ENCODE measurements at places on chromosomes 12 and 14. TPM values are rescaled to one million over a fixed set of nuclear protein-coding genes. Genes with fewer than 3 reads are reported as not detected.

PYGL gene
- 38.5 TPM for polyA plus RNA-seq

CDKN1B gene
- 7.0 TPM for polyA plus RNA-seq

RNASE1 gene
- 135 TPM for polyA plus RNA-seq

DNA sequence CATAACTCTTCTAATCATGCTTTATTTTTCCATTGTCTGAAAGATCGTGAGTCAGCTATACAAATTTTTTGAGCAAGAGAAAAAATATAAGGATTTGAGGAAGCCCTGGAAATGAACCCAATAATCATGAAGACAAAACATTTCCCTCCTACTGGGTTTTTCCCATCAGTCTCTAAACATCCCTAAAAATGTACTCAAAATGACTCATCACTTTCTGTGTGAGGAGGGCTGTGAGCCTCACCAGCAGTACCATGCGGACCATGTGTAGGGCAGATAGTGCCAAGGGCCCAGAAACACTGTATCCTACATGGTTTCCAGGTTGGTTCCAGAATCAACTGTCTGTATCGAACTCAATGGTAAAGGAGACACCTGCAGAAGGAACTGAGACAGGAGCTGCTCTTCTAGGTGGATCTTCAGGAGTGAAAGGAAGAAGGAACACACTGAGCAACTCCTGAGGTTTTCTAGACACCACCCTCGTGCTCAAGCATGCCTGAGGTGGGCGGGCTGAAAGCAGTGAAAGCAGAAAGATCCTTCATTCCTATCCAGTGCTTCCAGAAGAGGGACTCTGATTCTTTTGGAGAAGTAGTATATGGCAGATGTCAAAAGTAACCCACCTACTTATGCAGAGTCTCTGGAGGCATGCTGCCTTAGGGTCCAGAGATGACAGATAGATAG is 48.6 kb upstream of the RHOJ start:
- no peaks in the 10 kb centered on the region for H3K4me1 ChIP-seq
- no peaks in the 10 kb centered on the region for H3K36me3 ChIP-seq
- H3K27me3 ChIP-seq = no peaks in the 10 kb centered on the region
- no peak overlapping the region for H3K4me3 ChIP-seq
- no peak overlapping the region for H3K27ac ChIP-seq
- no peak for DNase-seq

DNA sequence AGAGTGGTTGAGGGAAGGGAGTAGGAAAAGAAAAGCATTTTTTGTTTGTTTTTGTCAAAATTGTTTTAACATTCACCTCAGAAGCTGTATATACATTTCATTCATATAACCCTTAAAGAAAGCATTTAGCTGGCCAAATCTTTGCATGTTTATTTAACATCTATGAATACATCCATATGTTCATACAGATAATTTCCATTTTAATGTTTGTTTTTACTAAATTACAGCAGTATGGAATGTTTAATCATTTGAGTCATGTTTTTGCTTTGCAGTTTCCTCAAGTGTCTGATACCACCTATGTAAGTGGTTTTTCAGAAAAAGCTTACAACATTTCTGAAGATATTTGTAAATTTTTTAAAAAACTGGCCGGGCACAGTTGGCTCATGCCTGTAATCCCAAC is 84.3 kb upstream of the ATF1 start:
- H3K36me3 ChIP-seq = peaks cover 3% of the 10 kb centered on the region
- no peak overlapping the region for H3K27ac ChIP-seq
- H3K4me1 ChIP-seq = no peaks in the 10 kb centered on the region
- H3K4me3 ChIP-seq = no peak overlapping the region
- DNase-seq = no peak
- no peaks in the 10 kb centered on the region for H3K27me3 ChIP-seq

DNA sequence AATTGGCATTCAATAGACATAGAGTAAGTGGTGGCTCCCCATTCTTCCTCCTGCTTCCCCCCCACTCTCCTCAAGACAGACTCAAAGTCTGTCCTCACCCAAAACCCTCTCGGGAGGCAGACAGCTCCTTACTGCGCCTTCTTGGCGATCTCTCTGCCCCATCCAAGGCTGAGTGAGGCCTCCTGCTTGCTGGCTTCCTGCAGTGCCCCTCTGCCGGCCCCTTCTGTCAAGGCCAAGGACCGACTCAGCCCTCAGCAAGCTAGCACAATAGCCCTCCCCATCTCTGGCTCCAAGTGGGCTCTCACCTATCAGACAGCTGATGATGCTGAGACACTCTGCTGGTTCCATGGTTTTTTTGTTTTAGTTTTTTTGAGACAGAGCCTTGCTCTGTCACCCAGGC is 62.5 kb upstream of the DLK1 start:
- no peak overlapping the region for H3K4me3 ChIP-seq
- H3K4me1 ChIP-seq = peaks cover 40% of the 10 kb centered on the region
- peak overlapping the region; percentile 84 for H3K27ac ChIP-seq
- no peaks in the 10 kb centered on the region for H3K27me3 ChIP-seq
- no peaks in the 10 kb centered on the region for H3K36me3 ChIP-seq

DNA sequence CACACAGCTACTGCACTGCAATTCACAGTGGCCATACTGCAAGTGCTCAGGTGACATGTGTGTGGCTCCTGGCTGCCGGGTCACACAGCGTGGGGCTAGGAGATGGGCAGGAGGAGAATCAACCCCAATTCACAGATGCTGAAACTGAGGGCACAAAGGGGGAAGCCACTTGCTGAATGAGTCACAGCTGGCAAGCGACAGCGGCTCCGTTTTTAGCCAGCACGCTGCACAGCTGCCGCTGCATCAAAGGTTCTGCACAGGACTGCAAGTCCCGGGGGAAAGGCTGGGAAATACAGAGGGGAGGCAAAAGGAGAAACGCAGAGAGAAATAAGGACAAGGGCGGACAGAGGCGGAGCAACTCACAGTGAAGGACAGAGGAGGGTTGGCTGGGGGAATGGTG is 57.9 kb downstream of the KDM2B start:
- H3K27ac ChIP-seq = no peak overlapping the region

DNA sequence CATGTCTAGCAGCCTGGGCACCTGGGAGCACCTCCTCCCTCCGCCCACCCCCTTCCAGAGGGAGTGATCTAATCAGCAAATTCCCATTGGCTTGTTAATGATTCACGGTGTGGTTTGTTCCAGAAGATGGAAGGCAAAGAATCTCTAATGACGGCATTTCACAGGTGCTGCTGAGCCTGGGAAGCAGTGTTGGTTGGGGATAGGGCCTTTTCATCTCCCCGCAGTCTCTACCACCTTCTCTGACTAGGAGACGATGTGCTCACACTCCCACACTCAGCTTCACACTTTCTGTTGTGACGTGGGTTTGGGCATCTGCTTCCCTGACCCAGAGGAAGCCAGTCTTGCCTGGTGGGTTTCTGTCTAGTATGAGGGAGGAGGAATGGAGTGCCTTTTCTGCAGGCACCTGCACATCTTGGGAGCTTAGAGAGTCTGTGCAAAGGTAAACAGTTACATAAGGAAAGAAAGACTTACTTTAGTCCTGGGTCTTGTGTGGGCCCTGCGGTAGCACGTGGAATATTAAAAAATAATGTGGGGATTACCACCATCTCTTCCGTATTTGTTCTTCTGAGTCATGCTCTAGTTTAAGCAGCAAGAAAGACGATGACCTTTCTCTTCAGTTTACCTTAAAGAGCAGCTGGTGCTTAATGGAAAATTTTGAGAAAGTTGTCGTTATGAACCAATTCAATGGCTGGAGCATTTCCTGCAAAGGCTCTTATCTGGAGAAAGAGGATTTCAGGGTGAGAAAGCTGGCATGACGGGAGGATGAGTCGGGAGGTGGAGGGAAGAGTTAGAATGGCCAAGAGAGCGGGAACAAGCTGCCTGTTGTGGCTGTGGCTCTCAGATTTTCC is 70.6 kb upstream of the ARHGAP5 start:
- H3K4me3 ChIP-seq = no peak overlapping the region
- peak overlapping the region; percentile 95 for H3K27ac ChIP-seq
- DNase-seq = peak; percentile 61
- H3K4me1 ChIP-seq = peaks cover 35% of the 10 kb centered on the region
- no peaks in the 10 kb centered on the region for H3K36me3 ChIP-seq

- no peak overlapping the region for H3K27ac ChIP-seq
- H3K4me1 ChIP-seq = peaks cover 5% of the 10 kb centered on the region
- no peak for DNase-seq
- H3K4me3 ChIP-seq = no peak overlapping the region
These were observed 18.4 kb upstream of the C14orf180 start for GRCh38 chr14:104561124-104561557.

CLEC1B gene
- polyA plus RNA-seq = 2.4 TPM

- no peaks in the 10 kb centered on the region for H3K36me3 ChIP-seq
- peaks cover 12% of the 10 kb centered on the region for H3K27me3 ChIP-seq
- H3K4me1 ChIP-seq = no peaks in the 10 kb centered on the region
These were observed 7.6 kb downstream of the MUCL1 start for GRCh38 chr12:54861927-54862326.

DNA sequence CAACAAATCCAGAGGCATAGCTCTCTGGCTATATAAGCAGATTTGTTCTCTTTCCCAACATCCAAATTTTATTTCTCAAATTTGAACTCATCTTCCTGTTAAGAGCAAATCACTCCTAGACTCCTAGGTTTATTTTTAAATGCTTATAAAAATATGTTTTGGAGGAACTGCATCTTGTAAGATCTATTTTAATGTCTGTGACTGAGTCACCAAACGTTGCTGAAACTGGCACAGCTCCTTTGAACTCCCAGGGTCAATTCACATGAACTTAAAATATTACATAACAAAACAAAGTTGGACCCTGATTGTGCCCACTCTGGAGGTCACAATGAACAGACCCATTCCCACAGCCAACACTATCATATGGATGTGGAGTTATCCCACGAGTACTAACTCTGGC is 23.9 kb downstream of the ANAPC7 start:
- H3K4me1 ChIP-seq = no peaks in the 10 kb centered on the region
- no peaks in the 10 kb centered on the region for H3K27me3 ChIP-seq
- H3K36me3 ChIP-seq = peaks cover 3% of the 10 kb centered on the region

- no peak overlapping the region for H3K27ac ChIP-seq
- H3K36me3 ChIP-seq = no peaks in the 10 kb centered on the region
- DNase-seq = no peak
- H3K4me1 ChIP-seq = peaks cover 12% of the 10 kb centered on the region
- no peak overlapping the region for H3K4me3 ChIP-seq
These were observed 9.1 kb downstream of the NTF3 start for GRCh38 chr12:5440978-5441377.

GRCh38 chr14:89813617-89814031 is 140.9 kb downstream of the EFCAB11 start:
- no peaks in the 10 kb centered on the region for H3K36me3 ChIP-seq
- H3K4me1 ChIP-seq = no peaks in the 10 kb centered on the region
- peak; percentile 43 for DNase-seq
- H3K4me3 ChIP-seq = no peak overlapping the region
- H3K27me3 ChIP-seq = no peaks in the 10 kb centered on the region
- H3K27ac ChIP-seq = peak overlapping the region; percentile 69

- DNase-seq = no peak
- H3K36me3 ChIP-seq = no peaks in the 10 kb centered on the region
- H3K27ac ChIP-seq = peak overlapping the region; percentile 78
- no peak overlapping the region for H3K4me3 ChIP-seq
- no peaks in the 10 kb centered on the region for H3K27me3 ChIP-seq
These were observed 12.0 kb downstream of the MEG3 start for GRCh38 chr14:100837805-100838350.

- H3K4me1 ChIP-seq = no peaks in the 10 kb centered on the region
- no peak overlapping the region for H3K4me3 ChIP-seq
- H3K27me3 ChIP-seq = no peaks in the 10 kb centered on the region
- H3K36me3 ChIP-seq = no peaks in the 10 kb centered on the region
- no peak for DNase-seq
These were observed 15.6 kb downstream of the PLBD2 start for GRCh38 chr12:113373969-113374368.

OSBPL8 gene
- 20.1 TPM for polyA plus RNA-seq

DNA sequence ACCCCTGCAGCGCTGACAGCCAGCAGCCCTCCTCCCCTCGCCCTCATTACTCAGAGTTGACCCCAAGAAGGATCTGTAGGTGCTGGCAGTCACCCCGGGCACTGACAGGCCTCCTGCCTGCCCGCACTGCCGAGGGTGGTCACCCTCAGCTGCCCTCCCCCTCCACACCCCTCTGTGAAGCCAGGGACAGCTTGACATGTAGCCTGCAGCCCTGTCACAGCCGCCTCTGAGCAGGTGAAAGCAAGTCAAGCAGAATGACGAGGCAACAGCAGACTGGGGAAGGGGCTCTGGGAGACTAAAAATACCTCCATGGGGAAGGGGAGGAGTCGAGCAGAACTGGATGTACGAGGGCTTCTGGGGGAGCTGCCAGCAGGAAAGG is 178.1 kb downstream of the DPF3 start:
- no peaks in the 10 kb centered on the region for H3K27me3 ChIP-seq
- no peaks in the 10 kb centered on the region for H3K36me3 ChIP-seq
- no peak overlapping the region for H3K4me3 ChIP-seq
- no peak overlapping the region for H3K27ac ChIP-seq
- no peak for DNase-seq
- H3K4me1 ChIP-seq = no peaks in the 10 kb centered on the region

KRT2 gene
- not detected for polyA plus RNA-seq

- peaks cover 5% of the 10 kb centered on the region for H3K4me1 ChIP-seq
- no peak for DNase-seq
- H3K27me3 ChIP-seq = no peaks in the 10 kb centered on the region
- peak overlapping the region; percentile 49 for H3K4me3 ChIP-seq
- H3K36me3 ChIP-seq = no peaks in the 10 kb centered on the region
These were observed 999 bp upstream of the AK7 start for GRCh38 chr14:96390965-96391292.

DNA sequence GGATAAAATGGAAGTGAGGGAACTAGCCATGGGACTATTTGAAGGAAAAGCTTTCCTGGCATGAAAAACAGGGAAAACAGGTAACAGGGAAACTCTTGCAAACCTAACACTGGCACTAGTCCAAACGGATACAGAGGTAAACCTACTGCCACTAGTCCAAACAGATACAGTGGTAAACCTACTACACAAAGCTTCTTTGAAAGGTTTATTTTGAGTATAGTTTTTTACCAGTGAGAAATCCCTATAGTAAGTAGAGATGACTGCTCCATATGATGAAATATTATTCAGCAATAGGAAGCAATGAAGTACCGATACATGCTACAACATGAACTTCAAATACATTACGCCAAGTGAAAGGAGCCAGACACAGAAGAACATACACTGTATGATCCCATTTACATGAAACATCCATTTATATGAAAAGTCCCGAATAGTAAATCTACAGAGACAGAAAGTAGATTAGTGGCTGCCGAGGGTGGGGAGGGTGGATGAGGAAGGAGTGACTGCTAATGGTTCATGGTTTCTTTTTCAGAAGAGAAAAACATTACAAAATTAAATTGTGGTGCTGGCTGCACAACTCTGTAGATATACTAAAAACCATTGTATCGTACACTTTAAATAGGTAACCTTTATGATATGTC is 25.5 kb downstream of the SPTLC2 start:
- DNase-seq = no peak
- no peaks in the 10 kb centered on the region for H3K4me1 ChIP-seq
- no peaks in the 10 kb centered on the region for H3K36me3 ChIP-seq
- H3K27ac ChIP-seq = no peak overlapping the region
- no peaks in the 10 kb centered on the region for H3K27me3 ChIP-seq

ATL1 gene
- 4.7 TPM for polyA plus RNA-seq
